GM23338 (cell line): ENCODE measurements at places on chromosomes 7 and 10. TPM values are rescaled to one million over a fixed set of nuclear protein-coding genes. Genes with fewer than 3 reads are reported as not detected.

CCL24 gene
- polyA plus RNA-seq = not detected in 2 replicates

AKR1C8 gene
- not detected in 2 replicates for polyA plus RNA-seq

GRCh38 chr10:47300429-47300931 lies 483 bp downstream of the GDF10 start:
- H3K36me3 ChIP-seq = no peaks in the 10 kb centered on the region
- H3K4me3 ChIP-seq = peak overlapping the region; percentile 69
- DNase-seq = peak; percentile 46
- H3K4me1 ChIP-seq = peaks cover 4% of the 10 kb centered on the region; the same call in 1 of the 2 replicates
- peaks cover 39% of the 10 kb centered on the region for H3K27me3 ChIP-seq

NEBL gene
- 2.3 and 2.6 TPM in 2 replicates for polyA plus RNA-seq
